ENCODE measurements at places on chromosomes 6 and 20. TPM values are rescaled to one million over a fixed set of nuclear protein-coding genes. Genes with fewer than 3 reads are reported as not detected.
A peak's percentile ranks its signal among the peaks of the same experiment; 100 is the strongest.

Gene ARHGAP40
- total RNA-seq: not detected

Gene ACAT2
- 128 TPM for total RNA-seq

Gene DACT2
- total RNA-seq: not detected

Gene IRF4
- total RNA-seq: 184 TPM

Gene BANF2
- not detected for total RNA-seq

Gene TMEM217
- 5.7 TPM for total RNA-seq

Gene ETV7
- 5.9 TPM for total RNA-seq

Gene SIRPB1
- 6.0 TPM for total RNA-seq

DNA sequence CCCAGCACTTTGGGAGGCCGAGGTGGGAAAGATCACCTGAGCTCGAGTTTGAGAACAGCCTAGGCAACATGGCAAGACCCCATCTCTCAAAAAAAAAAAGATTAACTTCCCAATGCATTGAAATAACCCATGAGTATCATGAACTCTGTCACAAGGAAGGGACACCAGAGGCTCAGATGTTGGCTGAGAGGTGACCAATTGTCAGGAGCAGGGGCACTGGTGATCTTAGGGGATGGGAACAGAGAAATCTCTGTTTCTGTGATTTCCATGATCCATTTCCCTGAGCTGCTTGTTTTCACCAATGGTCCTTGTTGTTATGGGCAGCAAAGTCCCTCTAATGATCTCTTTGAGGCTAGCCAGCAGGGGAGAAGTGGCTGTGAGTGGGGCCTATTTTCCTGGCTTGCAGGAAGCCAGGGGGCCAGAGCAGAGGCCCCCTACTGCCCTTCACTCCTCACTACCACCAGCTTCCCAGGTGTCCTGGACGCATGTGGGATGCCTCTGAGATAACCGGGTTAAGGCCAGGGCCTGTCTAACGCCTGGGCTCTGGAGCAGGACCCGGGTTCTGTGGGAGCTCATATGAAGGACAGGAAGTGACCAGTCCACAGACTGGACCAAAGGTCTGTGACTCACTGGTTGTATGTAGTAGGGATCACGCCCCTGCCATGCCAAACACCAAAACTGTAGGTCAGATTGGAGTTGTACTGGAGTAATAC is 54.4 kb downstream of the PCNA start:
- H3K4me1 ChIP-seq: peaks cover 18% of the 10 kb centered on the region
- no peaks in the 10 kb centered on the region for H3K36me3 ChIP-seq
- no peak overlapping the region for H3K27ac ChIP-seq

- peak overlapping the region; percentile 58 for H3K4me3 ChIP-seq
- DNase-seq: no peak
- peak overlapping the region; percentile 66 for H3K27ac ChIP-seq
- H3K27me3 ChIP-seq: no peaks in the 10 kb centered on the region
- H3K36me3 ChIP-seq: peaks cover 9% of the 10 kb centered on the region
Measured at GRCh38 chr6:125793863-125794262, 3.1 kb downstream of the NCOA7 start.

- H3K27me3 ChIP-seq: no peaks in the 10 kb centered on the region
- no peak overlapping the region for H3K4me3 ChIP-seq
- H3K27ac ChIP-seq: no peak overlapping the region
- H3K4me1 ChIP-seq: no peaks in the 10 kb centered on the region
- H3K36me3 ChIP-seq: no peaks in the 10 kb centered on the region
Measured at GRCh38 chr6:64217721-64218620, 582.4 kb downstream of the PHF3 start.

GRCh38 chr6:151493804-151494234 is at the start of gene CCDC170:
Gene CCDC170 (plus strand): TSS chr6:151494017. CDS start chr6:151494129, 112 bp downstream.
- peak within 1 kb of the TSS; percentile 45 for H3K4me3 ChIP-seq
- peaks cover 1% of the 10 kb centered on the region for H3K36me3 ChIP-seq
- peaks cover 18% of the 10 kb centered on the region for H3K4me1 ChIP-seq
- peaks cover 69% of the 10 kb centered on the region for H3K27me3 ChIP-seq

- no peak for DNase-seq
- no peak overlapping the region for H3K4me3 ChIP-seq
- peaks cover 13% of the 10 kb centered on the region for H3K27me3 ChIP-seq
- no peaks in the 10 kb centered on the region for H3K36me3 ChIP-seq
- H3K4me1 ChIP-seq: no peaks in the 10 kb centered on the region
- H3K27ac ChIP-seq: no peak overlapping the region
Measured at GRCh38 chr20:51195419-51195901, 172.6 kb upstream of the KCNG1 start.

- H3K4me1 ChIP-seq: peaks cover 8% of the 10 kb centered on the region
- peaks cover 62% of the 10 kb centered on the region for H3K27me3 ChIP-seq
- no peak overlapping the region for H3K4me3 ChIP-seq
- H3K27ac ChIP-seq: no peak overlapping the region
- no peaks in the 10 kb centered on the region for H3K36me3 ChIP-seq
- DNase-seq: no peak
Measured at GRCh38 chr20:38671186-38671585, 53.1 kb upstream of the SLC32A1 start.

GRCh38 chr6:82584194-82584695 is 220.6 kb downstream of the TPBG start:
- H3K36me3 ChIP-seq: no peaks in the 10 kb centered on the region
- no peak for DNase-seq
- no peak overlapping the region for H3K27ac ChIP-seq

DNA sequence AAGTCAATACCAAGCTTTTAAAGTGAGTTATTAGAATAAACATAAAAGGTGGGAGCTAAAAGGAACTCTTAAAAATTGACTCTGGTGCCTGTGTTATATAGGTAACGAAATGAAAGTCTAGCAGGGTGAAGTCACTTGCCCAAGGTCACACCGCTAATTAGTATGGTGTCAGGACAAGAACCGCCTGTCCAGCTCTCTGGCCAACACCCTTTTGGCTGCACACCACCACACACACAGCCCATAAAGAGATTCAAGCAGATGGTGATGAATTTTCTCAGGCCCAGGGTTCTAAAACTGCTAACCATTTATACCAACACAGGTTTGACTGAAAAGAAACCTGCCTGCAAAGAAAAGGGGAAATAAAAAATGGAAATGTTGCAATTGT is 20.2 kb downstream of the GFOD1 start:
- peaks cover 16% of the 10 kb centered on the region for H3K36me3 ChIP-seq
- no peak overlapping the region for H3K4me3 ChIP-seq
- no peaks in the 10 kb centered on the region for H3K27me3 ChIP-seq
- H3K4me1 ChIP-seq: peaks cover 36% of the 10 kb centered on the region

GRCh38 chr6:33118525-33119123 is 42.8 kb downstream of the HLA-DPB1 start:
- peaks cover 20% of the 10 kb centered on the region for H3K4me1 ChIP-seq
- DNase-seq: no peak
- H3K27me3 ChIP-seq: peaks cover 74% of the 10 kb centered on the region
- no peak overlapping the region for H3K4me3 ChIP-seq
- H3K27ac ChIP-seq: no peak overlapping the region

GRCh38 chr6:118984342-118984741 is 49.4 kb upstream of the MCM9 start:
- peaks cover 9% of the 10 kb centered on the region for H3K4me1 ChIP-seq
- H3K27ac ChIP-seq: no peak overlapping the region
- no peaks in the 10 kb centered on the region for H3K27me3 ChIP-seq

DNA sequence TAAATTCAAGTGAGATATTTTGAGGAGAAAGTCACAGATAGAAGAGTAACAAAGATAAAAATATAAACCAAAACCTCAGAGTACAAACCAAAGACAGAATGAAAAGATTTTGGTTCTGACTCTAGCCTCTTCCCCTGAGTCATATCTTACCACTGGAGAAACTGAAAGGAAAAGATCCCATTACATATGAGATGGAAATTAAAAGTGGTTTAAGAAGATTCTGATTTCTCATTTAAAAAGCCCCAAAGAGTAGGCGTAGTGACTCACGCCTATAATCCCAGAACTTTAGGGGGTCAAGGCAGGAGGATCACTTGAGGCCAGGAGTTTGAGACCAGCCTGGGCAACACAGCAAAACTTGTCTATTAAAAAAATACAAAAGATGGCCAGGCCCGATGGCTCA is 30.6 kb downstream of the SPINT4 start:
- DNase-seq: no peak
- no peak overlapping the region for H3K27ac ChIP-seq
- H3K4me3 ChIP-seq: no peak overlapping the region
- peaks cover 33% of the 10 kb centered on the region for H3K27me3 ChIP-seq

GRCh38 chr6:127969701-127970100 is 68.8 kb upstream of the THEMIS start:
- peak overlapping the region; percentile 95 for H3K27ac ChIP-seq
- H3K36me3 ChIP-seq: peaks cover 30% of the 10 kb centered on the region
- no peak for DNase-seq
- H3K27me3 ChIP-seq: no peaks in the 10 kb centered on the region
- peak overlapping the region; percentile 68 for H3K4me3 ChIP-seq

GRCh38 chr20:19540392-19540791 is 217.7 kb upstream of the RIN2 start:
- no peak for DNase-seq
- H3K4me1 ChIP-seq: peaks cover 2% of the 10 kb centered on the region
- H3K36me3 ChIP-seq: no peaks in the 10 kb centered on the region
- no peak overlapping the region for H3K4me3 ChIP-seq

- H3K4me1 ChIP-seq: peaks cover 7% of the 10 kb centered on the region
- no peak for DNase-seq
- no peak overlapping the region for H3K27ac ChIP-seq
Measured at GRCh38 chr6:42819803-42820511, 38.1 kb downstream of the BICRAL start.
